ENCODE measurements at places on chromosomes 11 and 22.

GRCh38 chr11:62457478-62457877, 38.6 kb downstream of the SCGB1A1 start:
- no peak for DNase-seq

GRCh38 chr22:50282361-50283155, 12.4 kb upstream of the MAPK11 start:
- DNase-seq: no peak

DNA sequence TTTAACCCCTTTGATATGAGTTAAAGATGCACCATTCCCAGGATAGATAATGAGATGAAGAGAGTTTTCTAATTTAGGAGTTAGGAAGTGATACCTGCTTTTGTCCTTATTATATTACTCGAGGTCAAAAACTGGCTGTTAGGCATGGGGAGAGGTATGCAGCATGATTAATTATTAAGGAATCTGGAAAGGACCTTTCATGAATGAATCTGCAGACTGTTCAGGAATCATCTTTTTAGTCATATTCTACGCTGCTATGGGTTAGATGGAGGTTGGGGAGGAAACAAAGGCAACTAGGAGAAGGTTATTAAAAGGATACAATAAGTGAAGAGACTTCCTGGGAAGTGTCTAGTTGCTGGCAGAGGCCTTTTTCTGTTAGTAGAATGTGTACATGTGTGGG, 492.4 kb upstream of the CCDC90B start:
- no peak for DNase-seq

DNA sequence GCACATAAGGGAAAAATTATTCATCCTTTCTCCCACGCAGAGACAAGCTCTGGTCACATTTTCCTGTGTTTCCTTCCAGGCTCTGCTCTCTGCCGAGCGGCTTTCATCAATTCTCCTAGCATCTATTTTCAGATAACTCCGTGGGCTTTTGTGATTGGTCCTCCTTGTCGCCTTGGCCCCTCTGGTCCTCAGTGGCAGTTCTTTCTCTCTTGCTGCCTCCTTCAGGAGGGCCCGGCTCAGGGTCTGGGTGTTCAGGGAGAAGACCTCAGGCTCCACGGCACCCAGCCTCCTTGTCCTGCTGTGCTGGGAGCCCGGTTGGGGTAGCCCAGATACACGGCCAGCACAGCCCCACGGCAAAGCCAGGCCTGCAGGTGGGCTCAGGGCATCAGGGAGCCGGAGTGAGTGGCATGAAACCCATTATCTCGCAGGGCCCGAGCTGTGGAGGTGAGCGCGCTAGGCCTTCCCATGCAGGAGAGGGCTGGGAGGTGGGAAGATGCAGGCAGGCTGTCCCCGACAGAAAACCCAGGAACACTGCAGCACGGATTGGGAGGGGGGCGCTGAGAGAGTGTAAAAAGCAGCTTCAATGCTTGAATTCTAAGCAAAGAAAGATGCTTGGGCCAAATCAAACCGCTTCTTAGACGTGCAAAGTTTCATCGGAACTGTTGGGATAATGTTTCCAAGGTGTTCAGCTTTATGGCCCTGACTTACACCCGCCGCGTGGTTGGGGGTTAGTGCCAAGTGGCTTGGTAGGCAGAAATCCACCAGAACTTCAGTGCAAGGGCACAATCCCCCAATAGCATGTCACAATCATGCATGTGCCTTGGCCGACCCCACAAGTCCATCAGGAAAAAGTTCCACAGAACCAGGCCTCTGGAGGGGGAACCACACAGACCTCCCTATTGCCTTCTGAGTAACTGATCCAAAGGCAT, 81.9 kb upstream of the WNT7B start:
- DNase-seq: no peak

DNA sequence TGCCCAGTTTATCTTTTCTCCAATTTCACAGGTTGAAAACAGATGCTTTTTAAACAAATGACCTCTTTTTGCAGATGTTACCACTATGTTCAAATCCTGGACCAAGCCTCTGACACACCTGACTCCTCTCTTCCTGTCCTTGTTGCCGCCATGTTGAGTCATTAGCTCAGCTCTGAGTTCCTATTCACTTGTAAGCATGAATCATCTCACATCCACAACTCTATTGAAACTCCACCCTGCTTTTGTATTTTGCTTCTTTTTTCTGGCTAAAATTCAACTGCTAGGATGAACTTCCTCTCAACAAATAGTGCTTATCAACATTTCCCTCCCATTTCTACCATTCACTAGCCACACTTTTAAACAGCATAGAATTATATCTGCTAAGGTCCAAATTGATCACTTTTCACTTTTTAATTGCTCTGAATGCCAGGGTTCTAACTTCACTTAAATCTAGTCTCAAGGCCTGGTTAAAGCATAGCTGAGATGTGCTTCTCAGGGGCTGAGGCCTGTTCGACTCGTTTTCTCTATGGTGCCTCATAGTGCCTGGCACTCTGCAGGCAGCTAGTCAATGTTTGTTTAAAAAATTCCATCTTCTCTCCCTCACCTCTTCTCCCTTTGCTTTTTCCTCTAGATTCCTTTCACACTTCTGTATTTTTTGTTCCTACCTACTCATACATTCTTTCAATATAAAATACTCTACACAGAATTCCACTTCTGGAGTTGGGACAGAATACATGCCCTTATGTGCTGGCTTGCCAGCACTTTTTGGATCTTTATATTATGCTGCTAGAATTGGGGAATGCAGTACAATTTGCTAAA, 3.9 kb downstream of the JOSD1 start:
- peak; percentile 56 for DNase-seq

DNA sequence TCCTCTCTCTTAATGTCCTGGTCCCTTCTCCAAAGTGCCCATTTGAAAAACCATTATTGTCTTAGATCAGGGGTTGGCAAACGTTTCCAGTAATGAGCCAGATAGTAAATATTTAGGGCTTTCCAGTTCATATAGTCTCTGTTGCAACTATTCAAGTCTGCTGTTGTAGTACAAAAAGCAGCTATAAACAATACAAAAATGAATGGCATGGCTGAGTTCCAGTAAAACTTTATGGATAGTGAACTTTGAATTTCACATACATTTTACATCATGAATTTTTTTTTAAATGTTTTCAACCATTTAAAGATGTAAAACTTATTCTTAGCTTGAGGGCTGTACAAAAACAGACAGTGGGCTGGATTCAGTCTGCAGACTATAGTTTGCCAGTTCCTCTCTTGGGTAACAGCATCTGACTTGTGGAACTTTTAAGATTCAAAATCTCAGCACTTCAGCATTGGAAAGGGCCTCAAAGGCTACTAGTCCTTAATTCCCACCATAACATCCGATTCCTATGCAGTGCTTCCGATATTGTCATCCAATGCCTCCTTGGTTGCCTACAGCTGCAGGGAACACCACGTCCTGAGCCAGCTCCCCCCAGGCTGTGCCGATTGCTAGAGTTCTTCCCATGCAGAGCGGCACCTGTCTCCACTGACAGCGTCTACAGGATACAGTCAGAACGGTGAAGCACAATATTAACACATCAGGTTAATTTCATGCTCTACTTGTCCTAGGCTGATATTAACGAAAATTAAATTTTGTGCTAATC, 65.6 kb upstream of the E2F8 start:
- DNase-seq: no peak

DNA sequence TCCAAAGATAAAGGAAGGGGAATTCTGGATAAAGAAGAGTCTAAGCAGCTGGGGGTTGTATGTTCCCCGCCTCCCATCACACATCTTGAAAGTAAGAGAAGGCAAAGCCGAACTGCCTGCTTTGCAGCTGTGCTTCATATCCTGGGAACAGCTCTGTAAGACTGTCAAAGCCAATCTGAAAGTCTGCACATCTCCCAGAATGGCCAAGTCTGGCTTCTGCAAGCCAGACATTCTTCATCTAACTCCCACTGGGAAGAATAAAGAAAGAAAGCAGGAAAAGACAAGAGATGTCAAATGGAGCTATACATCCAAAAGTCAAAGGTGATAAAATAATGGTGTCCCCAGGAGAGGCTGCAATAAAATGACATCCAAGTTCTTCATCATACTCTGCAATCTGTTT, 15.4 kb downstream of the MORC2 start:
- DNase-seq: no peak

- no peak for DNase-seq
Observed at GRCh38 chr11:103881584-103881983, 154.9 kb upstream of the DDI1 start.

- peak; percentile 58 for DNase-seq
Observed at GRCh38 chr11:48107188-48107704, 109.4 kb upstream of the OR4B1 start.

DNA sequence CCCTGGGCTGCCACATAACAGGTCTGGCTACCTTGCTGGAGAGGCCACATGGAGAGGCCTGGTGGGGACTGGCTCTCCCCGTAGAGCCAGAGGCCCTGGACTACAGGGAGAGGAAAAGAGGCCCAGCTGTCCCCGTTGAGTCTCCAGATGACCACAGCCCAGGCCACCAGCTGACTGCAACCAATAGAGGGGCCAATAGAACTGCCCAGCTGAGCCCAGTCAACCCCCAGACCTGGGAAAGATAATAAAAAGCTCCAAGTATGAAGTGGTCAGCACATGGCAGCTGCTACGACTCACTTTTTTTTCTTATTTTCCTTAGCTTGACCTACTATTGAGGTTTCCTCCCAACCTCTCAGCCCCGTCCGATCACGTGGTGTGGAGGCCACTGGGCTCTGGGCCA, 18.4 kb downstream of the PDGFB start:
- no peak for DNase-seq

DNA sequence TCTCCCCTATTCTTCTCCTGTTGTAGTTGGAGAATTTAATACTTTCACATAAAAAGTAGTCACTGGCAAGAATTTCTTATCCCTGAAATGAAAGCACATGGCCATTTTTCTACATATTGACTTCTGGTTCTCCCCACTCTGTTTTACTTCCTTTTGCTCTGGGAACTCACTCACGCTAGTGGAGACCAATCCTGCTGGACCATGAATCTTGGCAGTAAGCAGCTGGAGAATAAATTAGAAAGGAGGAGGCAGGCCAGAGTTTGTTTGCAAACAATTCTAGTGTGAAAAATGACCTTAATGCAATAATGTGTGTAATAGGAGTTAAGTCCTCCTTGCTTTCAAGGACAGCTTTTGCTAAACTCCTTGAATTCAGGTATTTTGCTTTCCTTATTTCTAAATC, 412.3 kb upstream of the CHORDC1 start:
- DNase-seq: no peak

DNA sequence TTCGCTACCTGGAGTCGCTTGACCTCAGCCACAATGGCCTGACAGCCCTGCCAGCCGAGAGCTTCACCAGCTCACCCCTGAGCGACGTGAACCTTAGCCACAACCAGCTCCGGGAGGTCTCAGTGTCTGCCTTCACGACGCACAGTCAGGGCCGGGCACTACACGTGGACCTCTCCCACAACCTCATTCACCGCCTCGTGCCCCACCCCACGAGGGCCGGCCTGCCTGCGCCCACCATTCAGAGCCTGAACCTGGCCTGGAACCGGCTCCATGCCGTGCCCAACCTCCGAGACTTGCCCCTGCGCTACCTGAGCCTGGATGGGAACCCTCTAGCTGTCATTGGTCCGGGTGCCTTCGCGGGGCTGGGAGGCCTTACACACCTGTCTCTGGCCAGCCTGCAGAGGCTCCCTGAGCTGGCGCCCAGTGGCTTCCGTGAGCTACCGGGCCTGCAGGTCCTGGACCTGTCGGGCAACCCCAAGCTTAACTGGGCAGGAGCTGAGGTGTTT, 12.8 kb downstream of the TSKU start:
- no peak for DNase-seq

DNA sequence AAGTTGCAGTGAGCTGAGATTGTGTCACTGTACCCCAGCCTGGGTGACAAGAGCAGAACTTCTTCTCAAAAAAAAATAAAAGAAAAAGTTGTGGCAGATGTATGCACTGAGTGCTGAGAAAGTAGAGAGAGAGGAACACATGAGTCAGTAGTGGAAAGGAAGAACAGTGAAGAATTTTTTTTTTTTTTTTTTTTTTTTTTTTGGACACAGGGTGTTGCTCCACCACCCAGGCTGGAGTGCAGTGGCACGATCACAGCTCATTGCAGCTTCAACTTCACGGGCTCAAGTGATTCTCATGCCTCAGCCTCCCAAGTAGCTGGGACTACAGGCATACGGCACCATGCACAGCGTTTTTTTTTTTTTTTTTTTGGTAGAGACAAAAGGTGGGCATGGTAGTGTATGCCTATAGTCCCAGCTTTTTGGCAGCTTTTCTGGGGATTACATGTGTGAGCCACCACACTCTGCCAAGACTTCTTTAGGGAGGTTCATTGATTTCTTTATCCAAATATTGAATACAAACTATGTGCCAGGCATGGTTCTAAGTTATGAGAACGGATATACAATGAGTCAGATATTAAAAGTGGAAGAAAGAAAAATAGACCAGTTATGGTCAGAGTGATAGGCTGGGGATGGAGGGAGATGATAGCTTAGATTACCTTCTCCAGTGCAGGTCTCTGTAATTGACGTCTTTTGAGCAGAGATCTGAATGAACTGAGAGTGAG, 62.0 kb downstream of the YAP1 start:
- no peak for DNase-seq

- no peak for DNase-seq
Observed at GRCh38 chr11:115286614-115287013, 217.6 kb downstream of the CADM1 start.

GRCh38 chr22:25403811-25404471, 160.5 kb upstream of the GRK3 start:
- DNase-seq: no peak

- no peak for DNase-seq
Observed at GRCh38 chr11:66850588-66851238, 6.2 kb upstream of the LRFN4 start.

DNA sequence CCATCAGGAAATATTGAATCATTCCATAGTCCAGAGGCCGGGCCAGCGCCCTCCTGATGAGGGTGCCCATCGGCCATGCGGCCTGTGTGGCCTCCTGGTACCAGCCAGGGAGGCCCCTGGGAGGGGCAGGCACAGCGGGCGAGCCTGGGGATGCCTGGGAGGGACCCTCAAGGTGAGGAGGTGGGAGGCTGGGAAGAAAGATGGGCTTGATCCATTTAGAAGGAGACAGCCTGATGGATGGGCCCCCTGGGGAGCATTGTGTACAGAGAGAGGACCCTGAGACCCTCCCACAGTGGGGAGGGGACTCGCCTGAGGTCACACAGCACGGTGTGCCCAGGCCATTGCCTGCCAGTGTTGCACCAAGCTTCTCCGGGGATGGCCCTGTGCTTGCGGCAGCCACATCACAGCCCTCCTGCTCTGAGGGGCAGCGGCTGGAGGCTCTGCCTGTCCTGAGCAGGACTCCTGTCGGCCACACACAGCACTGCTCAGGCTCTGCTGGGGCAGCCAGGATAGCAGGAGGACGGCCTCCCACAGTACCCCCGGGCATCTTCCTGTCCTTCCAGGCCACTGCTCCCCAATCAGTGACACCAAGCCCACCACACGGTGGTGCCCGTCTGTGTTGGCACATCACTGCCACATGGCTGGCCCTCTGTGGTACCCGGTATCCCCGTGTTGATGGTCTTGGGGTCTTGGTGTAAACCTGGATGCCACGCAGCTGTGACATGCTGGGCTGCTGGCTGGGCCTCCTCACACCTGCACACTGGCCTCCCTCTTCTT, 290.0 kb downstream of the TBC1D22A start:
- DNase-seq: no peak

Data from stimulated activated CD4-positive, alpha-beta T cell treated with anti-CD3 and anti-CD28 coated beads, Interleukin-2, amount 100 ng/mL, for 24 hours (primary cell).